ENCODE measurements at places on chromosomes 13 and 19.

- peak; percentile 69 for DNase-seq
These were observed 25.1 kb downstream of the TMPRSS9 start for GRCh38 chr19:2385053-2385721.

- no peak for DNase-seq
These were observed 8.9 kb upstream of the ZNF507 start for GRCh38 chr19:32336259-32337083.

DNA sequence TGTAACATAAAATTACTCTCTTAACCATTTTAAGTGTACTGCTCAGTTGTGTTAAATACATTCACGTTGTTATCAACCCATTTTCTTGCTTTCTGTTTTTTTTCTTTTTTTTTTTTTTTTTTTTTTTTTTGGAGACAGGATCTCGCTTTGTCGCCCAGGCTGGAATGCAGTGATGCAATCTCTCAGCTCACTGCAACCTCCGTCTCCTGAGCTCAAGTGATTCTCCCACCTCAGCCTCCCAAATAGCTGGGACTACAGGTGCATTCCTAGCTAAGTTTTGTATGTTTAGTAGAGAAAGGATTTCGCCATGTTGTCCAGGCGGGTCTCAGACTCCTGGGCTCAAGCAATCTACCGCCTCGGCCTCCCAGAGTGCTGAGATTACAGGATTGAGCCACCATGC, 42.5 kb upstream of the C13orf42 start:
- no peak for DNase-seq

- DNase-seq = peak; percentile 93
These were observed 2.4 kb downstream of the PTPRH start for GRCh38 chr19:55206664-55207500.

- peak; percentile 22 for DNase-seq
These were observed 8.9 kb downstream of the ATG4D start for GRCh38 chr19:10552510-10553053.

DNA sequence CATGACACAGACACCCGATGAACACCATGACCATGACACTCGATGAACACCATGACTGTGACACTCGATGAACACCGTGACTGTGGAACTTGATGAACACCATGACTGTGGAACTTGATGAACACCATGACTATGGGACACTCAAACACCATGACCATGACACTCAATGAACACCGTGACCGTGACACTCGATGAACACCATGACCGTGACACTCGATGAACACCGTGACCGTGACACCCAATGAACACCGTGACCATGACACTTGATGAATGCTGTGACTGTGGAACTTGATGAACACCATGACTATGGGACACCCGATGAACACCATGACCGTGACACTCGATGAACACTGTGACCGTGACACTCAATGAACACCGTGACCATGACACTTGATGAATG, 31.5 kb downstream of the ZFR2 start:
- no peak for DNase-seq

- peak; percentile 62 for DNase-seq
These were observed 30.1 kb upstream of the FFAR2 start for GRCh38 chr19:35417713-35418534.

GRCh38 chr13:23504180-23504579, 66.0 kb upstream of the TNFRSF19 start:
- no peak for DNase-seq

DNA sequence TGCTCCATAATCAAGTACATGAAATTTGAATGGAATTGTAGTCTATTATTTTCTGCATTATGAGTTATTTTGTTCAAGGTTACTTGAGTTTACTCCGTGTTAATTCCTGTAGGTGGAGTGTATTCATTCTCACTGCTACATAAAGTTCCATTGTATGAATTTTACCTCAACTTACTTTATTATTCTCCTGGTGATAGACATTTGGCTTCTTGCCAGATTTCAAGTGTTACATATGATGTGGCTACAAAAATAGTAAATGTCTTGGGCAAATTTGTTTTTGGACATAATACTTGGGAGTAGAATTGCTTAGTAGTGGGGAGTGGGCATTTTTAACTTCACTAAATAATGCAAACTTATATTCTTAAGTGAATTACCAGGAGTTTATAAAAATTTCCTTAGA, 328.9 kb downstream of the SHISA2 start:
- DNase-seq = no peak

GRCh38 chr13:106373304-106373988, 162.0 kb downstream of the EFNB2 start:
- DNase-seq = no peak

DNA sequence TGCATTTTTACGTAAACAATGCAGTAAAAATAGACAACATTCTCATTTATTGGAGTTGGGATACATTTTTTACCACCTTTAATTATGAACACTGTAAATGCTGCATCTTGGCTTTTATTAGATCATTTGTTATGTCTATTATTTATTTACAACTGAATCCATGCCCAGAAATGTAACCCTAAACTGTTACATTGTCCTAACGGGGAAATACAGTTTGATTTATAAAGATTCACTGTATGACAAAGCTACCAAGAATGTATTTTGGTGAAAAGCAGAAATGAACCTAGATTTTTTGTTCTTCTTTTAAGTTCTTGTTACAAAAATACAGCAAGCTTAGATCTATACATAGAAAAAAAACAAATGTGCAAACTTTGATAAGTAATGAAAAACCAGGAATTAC, 1.1 kb downstream of the METTL21C start:
- DNase-seq = no peak

- no peak for DNase-seq
These were observed 171.0 kb downstream of the GPC6 start for GRCh38 chr13:93397619-93398018.

- DNase-seq = no peak
These were observed 56.1 kb upstream of the SERPINE3 start for GRCh38 chr13:51283371-51283770.

DNA sequence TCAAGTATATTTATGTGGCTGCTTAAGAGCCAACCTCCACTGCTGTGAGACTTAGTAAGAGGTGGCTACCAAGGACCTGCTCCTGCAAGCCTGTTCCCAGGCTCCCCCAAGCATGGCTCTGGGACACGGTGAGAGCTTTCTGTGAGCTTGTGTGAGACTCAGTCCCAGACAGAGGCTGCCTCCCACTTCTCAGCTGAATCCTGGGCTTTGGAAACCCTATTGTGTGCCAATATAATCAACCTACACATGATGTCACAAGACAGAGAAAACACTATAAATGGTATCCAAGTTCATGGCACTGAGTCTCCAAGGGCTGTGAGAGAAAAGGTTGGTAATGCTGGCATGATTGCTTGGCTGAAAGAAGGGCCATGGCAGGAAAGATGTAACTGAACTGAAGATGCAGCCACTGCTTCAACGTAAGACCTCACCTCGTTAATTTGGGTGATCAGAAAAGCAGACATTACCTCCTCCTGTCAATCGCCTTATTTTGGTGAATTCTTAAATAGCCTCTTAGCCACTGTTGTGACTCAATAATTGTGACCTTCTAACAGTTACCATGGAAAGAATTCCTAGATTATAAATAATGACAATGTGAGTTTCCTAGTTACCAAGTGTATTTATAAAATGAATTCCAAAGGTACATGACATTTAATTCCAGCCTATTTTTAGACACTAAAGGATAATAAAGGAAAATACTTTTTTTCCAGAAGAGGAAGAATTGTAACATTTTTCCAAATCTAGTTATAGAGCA, 332.0 kb downstream of the IRS2 start:
- no peak for DNase-seq

DNA sequence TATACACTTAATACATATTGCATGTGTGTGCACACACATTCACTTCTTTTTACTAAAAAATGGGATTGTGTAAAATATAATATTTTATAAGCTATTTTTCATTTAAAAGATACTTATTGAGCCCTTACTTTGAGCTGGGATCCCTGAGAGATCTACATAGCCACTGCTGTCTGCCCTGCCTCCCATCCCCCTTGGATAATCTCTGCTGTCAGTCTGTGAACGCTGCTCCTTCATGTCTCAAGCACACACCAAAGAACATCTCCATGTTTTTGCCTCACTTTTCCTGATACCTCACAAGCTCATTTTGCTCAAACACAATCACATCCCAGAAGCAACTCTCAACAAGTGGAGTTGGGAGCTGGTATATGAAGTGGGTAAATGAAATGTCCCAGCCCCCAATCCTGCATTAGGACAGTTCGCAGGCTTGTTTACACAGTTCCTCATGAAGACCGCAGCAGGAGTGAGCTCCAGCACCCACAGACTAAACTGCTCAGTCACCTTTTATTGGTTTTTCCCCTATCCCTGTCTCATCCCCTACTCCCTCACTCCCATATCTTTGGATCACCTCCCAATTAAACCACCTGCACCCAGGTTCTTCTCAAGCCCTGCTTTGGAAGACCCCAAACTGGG, 108.3 kb upstream of the FRY start:
- no peak for DNase-seq

DNA sequence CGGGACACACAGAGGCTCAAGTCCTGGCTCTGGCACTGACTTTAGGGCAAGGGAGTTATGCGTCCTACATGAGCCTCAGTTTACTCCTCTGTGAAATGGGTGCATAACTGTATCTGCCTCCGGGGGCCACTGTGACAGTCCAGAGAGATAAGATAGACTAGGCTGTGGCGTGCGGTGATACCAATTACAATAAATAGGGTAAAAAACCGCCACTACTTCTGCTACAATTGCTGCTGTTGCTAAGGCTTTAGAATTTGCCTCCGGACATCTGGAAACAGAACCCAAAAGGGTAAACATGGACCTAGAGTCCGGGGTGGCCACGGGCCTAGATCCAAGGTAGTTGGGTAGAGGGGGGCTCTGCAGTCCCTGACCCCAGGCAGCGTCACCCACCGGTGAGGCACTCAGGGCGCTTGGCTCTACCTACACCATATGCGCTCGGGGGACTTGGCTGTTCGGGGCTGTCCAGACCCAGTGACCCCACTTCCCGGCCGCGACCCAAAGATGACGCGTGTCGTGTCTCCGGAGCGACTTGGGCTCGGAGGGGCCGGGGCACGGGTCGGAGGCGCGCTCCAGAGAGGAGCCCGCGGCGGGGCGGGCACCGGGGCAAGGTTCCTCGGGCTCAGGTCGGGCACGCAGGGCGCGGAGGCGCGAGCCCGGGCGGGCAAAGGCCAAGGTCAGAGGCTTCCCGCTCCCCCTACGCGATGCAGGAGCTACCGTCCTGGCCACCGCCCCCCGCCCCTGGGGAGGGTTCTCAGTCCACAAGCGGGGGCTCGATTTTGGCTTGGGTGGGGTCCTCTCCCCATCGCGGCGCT, 1.1 kb downstream of the INSR start:
- no peak for DNase-seq

- peak; percentile 18 for DNase-seq
These were observed 33.3 kb upstream of the MYCBP2 start for GRCh38 chr13:77360032-77360685.

DNA sequence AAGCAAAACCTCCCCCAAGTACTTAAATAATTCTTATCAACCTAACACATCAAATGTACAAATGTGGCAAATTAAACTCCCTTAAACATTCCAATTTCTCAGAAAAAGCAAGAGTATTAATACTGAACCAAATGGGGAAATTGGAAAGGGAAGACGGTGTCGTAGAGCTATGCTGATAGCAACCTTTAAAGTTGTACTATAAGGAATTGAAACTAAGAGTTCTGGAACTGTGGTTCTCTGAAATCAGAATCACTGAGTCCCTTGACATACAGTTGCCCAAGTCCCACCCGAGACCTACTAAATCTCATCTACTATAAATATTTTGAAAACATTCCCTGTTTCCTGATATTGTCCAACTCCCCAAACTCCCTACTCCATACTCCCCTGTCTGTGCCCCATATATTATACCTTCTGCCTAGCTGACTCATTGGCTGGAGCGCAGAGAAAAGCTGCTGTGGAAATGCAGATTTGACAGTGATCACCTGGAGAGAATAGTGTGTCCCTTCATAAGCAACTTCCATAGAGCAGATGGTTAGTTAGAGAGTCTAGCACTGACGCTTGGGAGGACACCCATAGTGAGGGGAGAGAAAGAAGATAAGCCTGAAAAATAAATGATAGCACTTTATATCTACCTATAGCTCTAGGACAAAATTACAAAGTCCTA, 51.4 kb upstream of the ITM2B start:
- DNase-seq = peak; percentile 50

- peak; percentile 61 for DNase-seq
These were observed 11.4 kb downstream of the ZIC2 start for GRCh38 chr13:99992949-99993351.

DNA sequence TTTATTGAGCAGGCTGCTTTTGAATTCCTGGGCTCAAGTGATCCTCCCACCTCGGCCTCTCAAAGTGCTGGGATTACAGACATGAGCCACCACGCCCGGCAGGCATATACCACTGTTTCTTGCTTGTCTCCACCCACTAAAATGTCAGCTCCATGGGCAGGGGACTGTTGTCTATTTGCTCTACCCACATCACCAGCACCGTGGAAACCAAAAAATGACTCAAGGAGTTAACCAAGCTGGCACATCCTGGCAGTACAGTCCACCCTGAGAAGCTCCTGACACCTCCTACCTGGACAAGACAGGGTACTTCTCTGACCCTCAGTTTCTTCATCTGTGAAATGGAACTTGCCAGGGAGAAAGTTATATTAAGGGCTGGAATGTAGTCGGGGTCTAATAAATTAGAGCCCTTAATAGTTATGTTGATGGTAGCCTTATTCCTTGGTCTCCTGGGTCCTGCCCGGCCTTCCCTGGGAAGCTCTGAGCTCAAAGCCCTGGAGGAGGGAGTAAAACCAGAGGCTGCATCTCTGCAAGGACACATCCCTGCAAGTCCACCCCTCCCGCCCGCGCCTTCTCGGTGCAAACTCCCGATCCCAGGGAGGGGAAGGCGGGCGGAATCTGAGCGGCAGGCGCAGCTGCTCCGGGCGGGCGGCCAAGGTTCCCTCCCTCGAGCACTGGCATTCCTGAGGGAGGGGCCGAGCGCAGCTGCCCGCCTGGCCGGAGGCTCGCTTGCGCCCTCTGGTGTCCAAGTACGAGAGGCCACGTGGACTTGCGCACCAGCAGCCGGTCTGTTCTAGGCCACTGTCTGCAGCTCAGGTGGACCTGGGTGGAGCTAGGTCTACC, 14.1 kb downstream of the RDH8 start:
- peak; percentile 91 for DNase-seq

DNA sequence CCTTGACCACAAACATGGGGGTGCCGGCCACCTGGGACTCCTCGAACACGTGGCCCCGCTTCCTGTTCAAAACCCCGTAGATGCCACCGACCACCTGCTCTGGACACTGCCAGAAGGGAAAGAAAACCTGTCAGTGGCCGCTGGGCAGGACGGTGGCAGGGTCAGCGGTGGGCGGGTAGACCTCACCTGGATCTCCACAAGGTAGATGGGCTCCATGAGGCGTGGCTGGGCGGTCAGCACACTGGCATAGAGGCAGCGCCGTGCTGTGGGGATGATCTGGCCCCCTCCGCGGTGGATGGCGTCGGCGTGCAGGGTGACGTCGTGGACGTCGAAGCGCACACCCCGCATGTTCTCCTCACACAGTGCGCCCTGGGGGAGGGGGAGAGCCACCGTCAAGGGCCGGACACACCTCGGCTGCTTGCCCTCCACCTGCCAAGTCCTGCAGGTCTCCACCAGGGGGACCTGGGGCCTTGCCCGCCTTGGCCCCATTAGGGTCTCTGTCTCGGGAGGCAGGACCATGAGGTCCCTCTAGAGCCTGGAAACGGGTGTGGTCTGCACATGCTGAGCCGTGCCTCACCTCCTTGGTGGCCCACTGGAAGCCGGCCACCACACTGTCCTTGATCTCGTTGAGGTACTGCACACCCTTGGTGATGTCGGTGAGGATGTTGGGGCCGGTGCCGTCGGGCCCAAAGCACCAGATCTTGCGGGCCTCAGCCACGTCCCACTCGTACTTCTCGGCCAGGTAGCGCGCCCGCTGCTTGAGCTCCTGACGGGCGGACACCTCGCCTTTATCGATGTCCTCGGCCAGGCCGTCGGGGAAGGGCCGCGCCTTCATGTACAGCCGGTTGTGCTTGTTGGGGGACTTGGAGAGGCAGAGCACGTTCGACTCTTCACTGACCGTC, 6.6 kb upstream of the DAPK3 start:
- DNase-seq = no peak
